ENCODE measurements at places on chromosomes 2 and 18.

GRCh38 chr2:195520671-195521155 is 136.3 kb upstream of the SLC39A10 start:
- DNase-seq = no peak

DNA sequence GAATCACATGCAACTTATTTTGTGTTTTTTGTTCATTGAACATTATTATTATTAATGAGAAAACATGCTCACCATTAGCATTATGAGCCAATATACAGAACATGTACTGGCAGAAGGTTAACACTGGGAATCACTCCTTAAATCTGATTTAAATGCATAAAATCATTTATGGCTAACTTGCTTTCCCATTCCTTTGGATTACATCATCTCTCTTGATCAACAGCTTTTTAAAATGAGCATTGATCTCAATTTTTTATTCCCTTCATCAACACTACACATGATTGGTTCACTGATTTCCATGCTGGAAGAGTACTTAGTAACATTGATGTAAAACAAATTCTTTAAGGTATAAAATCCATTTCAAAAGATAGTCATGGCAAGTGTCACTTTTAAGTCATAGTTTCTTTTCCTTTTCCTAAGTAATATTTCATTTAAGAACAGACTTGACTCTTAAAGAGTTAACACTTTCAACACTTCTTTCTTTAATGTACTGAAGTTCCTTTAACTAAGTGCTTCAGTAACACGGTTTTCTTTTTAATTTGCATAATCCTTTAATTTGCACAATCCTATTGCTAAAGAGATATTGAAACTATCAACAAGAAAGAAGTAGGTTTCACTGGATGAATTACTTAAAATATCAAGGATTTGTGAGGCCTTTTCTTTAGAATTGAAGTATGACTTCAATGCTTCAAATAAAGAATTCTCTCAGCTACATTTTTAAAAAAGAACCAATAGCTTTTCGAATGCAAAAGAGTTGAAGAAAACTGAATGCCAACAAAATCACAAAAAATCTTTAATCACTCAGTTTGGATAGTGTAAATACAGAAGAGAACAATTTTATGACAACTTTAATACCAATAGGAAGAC is 24.9 kb upstream of the BUB1 start:
- DNase-seq = no peak

GRCh38 chr2:149586898-149587219 is 716 bp downstream of the MMADHC start:
- DNase-seq = no peak

DNA sequence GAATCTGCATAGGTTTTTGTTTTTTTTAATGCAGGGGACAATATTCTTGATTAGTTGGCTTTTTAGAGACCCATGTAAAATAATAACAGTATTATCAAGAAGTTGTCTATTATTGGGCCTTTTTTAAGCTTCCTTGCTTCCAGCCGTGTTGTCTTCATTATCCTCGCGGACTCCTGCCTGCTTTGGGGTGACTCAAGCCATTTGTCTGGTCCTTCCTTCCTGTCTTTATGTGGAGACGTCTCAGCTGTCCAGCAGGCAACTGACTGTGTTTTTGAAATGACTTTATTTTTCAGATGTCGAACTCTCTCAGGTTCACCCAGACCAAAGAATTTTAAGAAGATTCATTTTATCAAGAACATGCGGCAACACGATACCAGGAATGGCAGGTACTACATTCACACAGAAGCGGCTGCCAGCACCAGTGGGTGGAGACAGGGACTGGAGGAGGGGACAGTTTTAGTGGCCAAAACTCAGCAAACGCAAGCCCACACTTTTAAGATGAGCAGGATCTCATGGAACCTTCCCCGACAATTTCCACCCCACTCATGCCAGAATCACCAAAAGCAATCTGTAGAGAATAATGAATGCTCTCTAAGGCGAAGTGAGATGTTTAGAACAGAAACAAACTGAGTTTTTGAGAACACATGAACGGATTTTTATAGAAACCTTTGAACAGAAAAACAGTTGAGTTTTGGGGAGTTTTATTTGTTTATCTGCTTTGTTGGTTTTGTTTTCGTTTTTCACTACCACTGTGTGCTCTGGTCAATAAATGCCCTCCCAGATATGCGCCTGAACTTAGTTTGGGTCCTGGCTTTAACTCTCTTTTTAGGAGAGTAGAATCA is 59.1 kb downstream of the CABLES1 start:
- DNase-seq = no peak

DNA sequence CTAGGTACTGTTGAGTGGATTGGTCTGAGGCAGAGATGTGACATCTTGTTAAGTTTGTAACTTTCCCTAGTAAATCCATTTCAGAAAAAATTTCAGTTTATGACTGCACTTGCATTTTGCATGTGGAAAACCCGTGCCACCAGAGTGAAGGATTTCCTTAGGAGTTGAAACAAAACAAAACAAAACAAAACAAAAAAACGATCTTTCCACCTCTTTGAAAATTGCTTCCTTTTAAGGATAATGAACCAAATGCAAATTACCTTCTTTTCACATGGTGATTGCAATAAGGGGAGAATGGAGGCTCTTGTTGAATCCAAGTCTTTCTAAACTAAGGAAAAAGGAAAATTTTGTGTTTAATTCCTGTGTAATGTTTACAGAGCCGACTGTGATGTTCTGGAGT is 43.2 kb downstream of the PHLPP1 start:
- DNase-seq = no peak

DNA sequence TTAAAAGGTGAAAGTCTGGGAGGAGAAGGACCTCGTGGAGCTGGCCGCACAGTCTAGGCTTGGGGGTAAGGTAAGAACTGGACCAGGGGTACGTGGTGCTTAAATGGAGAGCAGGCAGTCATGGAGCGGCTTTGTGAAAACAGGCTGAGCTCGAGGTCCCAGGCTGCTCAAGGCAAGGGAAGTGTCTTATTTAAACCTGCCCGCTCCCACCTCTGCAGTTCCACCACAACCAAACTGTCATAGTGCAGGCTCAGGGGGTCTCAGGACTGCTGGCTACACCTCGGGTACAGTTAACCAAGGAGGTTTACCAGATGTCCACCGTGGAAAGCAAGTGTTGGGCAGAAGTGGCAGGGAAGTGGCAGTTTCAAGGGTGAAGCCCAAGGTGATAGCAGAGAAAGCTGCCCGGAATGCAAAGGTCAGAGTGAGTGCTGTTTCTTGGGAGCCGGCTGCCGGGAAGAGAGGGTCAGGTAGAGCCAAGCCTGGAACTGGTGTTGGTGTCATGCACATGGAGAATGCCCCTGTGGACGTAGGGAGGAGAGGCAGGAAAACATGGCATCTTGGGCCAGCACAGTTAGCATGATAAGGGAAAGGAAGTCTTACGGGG is 203.3 kb downstream of the GBX2 start:
- DNase-seq = no peak

DNA sequence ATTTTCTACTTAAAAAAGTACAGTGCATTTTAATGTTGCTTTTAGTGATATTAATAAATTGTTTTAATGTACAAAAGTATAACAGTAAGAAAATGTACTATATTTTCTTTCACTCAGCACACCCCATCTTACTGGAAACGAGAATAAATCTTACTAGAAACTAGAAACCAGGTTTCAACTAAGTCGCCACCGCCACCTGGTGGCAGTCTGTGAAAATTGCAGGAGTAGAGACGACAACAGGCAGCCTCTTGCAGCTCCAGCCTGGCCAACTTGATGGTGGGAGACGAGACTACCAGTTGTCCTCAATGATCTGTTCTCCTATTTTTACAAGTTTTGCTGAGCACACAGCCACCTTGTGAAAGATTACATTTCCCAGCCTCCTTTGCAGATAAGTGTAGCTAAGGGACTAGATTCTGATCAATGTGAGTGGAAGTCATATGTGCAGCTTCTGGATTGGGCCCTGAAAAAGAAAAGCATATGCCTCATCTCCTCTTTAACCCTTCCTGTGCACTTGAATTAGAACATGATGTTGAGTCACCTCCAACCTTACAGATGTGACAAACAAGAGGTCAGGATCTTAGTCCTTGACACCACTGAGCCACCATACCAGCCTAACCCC is 8.7 kb downstream of the OTOF start:
- DNase-seq = peak; percentile 84

GRCh38 chr2:146890491-146890890 is 954.3 kb upstream of the ACVR2A start:
- DNase-seq = no peak
